ENCODE measurements at places on chromosomes 7 and 10.

GRCh38 chr7:17448479-17449423 lies 150.3 kb downstream of the AHR start:
- DNase-seq, result peak; percentile 64

GRCh38 chr10:70293169-70293843 lies 9.5 kb upstream of the NPFFR1 start:
- DNase-seq, result no peak

- DNase-seq, result peak; percentile 68
These were observed 186.2 kb downstream of the MACC1 start for GRCh38 chr7:20030915-20031362.

DNA sequence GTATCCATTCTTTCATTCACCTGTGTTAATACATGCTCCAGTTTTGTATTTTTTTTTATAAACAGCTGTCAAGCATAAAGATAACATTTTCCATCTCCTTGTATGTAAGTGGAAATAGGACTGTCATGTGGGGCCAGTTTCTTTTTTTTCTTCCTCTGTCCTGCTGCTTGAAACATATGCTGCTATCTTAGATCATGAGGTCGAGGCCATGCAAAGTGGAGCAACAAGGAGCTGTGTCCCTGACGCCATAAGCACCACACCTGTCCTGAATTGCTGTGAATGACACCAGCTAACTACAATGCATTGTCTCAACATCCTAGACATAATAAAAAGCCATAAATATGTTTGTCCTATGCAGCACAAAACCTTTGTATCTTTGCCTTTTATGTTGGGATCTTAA lies 37.7 kb upstream of the SLC26A4 start:
- DNase-seq, result no peak

DNA sequence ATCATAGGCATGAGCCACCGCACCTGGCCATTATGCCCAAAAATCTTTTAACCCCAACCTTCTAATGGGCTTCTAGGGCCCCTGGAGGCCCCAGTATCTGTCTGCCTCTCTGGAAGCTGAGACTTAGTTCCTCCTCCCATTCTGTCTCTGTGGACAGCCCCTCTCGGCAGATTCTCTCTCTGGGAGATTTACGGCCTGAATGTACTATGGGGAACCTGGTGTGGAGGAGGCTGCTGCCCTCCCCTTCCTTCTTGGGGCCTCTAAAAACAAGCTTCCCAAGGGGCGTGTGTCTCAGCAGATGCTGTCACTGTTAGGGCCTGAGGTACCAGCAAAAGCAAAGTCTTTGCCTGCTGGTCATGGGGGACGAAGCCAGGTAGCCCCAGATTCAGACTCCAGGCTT lies 35.8 kb upstream of the PRKAR1B start:
- no peak for DNase-seq

GRCh38 chr7:42208572-42208971 lies 28.4 kb downstream of the GLI3 start:
- no peak for DNase-seq

DNA sequence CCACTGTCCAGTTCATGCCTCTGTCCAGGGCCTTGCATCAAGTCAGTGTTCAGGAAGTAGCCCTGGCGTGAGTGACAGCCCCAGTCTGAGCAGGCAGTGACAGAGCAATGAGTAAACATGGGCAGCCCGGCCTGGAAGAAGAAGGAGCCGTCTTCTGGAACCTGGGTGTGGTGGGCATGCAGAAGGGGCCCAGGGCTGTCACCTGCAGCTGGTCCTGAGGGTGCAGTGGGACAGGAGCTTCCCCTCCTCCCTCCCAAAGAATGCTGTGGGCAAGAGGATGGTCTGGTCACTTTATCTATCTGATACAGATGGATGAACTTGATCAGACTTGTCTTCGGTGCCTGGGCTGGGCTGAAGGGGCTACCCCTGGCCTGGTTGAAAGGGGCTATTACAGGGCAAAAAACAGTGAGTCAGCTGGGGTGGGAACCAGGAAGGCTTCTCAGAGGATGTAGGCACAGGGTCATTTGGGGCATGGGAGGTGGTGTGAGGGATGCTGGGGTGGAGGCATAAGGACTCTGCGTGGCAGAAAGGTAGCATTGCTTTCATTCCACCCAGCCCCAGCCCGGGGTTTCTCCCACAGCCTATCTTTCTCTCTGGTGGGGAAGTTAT lies 42.7 kb upstream of the PPIF start:
- peak; percentile 77 for DNase-seq

DNA sequence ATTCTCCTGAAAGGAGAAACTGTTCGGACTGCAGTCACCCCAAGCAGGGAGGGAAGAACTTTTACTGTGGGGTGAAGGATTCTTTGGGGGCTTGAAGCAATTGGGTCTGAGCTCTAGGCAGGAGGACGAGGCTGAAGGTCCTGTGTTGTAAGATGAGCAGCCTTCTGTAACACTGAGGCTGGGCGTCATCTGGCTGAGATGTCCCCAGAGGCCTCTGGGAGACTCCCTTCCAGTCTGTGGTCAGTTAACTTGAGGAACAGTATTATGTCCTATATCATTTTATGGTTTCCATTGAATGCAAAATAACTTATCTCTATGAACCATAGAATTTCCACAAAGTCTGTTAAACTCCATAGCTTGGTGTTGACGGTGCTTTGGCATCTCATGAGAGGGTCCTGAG lies 26.3 kb downstream of the FIGNL1 start:
- DNase-seq, result no peak

DNA sequence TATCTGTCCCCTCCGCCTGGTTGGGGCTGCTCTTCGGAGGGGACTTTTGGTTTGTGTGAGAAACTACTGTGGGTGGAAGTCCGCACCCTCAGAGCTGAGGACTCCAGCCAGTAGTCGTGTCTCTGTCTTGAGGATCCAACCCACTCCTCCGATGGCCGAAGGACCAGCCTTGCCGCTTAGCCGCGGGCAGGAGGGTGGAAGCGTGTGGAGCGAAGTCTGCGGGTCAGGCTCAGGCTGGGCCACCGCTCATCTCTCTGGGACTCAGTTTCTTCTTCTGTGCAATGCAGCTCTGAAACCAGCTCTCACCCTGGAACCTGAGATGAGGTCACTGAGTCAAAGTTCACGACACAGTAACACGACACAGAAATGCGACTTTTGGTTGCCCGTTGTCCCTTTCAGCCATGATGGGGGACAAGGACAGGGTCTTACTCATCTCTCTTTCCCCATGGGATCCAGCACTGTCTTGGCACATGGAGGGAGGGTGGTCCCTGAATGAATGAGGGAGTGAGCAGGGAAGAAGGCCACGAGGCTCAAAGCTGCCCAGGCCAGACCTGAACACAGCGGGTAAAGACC lies 133.3 kb upstream of the PODXL start:
- DNase-seq, result no peak

GRCh38 chr7:37732253-37732652 lies 48.7 kb downstream of the GPR141 start:
- DNase-seq, result no peak

- DNase-seq, result no peak
These were observed 279.2 kb downstream of the THSD7A start for GRCh38 chr7:11552676-11553296.

DNA sequence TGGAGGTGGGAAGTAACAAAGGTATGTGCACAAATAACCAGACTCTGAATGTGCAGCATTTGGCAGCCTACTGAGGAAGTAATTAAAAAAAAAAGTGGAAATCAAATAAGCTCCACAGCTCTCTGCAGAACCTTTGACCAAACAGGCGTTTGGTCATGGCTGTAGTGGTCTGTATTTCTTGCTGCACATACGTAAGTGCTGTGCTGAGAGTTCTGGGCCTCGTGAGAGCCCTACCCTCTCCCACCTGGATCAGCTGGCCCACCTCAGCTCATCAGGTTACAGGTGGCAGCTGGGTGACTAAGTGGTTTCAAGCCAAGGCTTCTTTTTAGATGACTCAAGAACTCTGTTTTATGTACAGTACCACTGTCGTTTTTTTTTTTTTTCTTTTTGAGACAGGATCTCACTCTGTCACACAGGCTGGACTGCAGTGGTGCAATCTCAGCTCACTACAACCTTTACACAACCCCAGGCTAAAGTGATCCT lies 178.2 kb upstream of the KLF6 start:
- DNase-seq, result peak; percentile 36

DNA sequence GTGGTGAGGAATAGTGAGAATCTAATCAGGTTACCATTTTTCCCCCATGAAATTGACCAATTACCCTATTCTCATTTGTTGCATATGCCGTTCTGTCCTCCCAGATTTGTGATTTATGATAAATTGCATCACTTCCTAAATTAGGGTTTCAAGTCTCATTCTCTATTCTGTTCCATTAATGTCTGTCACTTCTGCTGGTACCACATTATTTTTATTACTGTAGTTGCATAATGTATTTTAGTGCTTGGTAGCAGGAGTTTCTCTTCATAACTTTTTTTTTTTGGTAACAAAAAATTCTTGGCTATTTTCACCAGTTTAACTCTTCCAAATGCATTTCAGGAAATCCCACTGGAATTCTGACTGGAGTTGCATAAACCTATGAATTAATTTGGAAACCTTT lies 44.0 kb upstream of the FAM133B start:
- DNase-seq, result no peak

DNA sequence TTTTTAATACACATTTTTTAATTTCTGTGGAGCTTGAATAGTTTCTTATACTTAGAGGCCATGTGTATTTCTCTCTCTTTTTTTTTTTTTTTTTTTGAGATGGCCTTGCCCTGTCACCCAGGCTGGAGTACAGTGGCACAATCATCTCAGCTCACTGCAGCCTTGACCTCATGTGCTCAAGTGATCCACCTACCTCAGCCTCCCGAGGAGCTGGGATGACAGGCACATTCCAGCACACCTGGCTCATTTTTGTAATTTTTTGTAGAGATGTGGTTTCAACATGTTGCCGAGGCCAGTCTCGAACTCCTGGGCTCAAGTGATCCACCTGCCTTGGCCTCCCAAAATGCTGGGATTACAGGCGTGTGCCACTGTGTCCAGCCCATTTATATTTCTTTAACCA lies 64.3 kb downstream of the CDK13 start:
- no peak for DNase-seq

DNA sequence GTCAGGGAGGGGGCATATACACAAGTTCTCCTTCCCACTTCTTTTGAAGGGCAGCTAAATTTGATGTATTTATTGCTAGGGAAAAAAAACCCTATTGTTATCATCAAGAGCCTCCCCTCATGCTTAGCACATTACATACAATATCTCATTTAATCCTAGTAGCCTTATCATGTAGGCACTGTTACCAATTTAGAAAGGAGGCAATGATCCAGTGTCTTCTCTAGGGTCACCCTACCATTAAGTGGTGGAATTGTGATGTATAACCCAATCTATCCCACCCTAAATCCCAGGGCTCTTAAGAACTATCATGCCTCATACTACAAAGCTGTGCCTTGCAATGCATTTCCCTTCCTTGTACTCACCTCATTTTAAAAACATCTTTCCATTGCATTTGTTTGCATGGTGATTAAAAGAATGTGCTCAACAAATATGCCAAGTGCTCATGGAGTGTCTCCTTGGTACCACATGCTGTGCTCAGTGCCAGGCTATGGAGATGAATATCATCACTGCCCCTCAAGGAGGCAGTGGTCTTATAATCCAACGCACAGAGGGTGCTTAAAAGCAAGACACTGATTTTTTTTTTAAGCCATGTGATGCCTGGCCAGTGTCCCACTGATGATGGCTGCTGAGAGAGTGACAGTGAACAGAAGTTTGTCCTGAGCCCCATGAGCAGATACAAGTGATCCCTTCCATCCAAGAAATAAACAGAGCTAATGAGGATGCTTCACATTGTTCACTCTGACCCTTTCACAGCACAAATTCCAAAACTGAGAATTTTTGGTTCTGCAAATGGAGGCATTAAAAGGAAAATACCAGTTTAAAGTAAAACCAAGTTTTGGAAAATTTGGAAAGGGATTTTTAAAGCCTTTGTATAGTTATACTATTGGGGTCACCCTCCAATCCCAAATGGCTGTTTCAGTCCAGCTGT lies 98.2 kb downstream of the SORBS1 start:
- no peak for DNase-seq

DNA sequence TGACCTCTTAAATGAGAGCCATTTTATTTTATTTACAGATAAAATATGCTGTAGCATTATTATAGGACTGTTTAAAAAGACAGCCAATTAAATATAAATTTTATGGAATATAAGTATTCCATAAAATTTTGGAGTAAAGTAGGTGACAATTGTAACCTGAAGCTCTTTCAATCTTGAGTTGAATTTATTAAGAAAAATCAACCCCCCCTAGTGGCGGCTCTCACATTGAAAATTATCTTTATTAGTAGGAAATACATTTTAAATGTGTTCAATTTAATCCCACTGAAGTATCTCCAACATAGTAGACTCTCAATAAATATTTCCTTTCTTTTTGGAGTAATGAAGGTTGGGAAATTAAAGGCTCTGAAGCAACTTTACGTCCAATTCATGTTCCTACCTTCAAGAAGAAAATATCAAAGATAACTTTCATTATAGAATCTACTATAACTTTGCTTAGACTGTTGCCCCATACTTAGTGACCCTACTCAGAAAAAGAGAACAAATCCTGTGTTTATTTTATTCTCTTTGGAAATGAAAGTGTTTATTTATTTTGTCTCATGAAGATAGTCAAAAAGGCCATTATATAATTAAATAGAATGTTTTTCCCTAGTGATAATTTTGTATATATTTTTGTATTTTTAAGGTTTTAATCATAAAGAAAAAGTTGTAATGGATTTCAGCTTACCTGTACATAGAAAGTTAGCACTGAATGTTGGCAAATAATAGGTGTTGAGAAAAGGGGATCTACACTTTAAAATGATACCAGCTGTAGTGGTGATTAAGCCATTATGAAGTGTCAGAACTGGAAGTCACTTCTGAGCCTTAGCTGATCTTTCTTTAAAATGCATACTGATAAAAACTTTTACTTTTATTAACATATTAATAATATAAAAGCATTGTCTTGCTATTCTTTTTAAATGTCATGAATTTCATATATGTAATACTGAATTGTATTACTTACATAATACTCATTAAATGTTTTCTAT lies 3.3 kb downstream of the AHR start:
- DNase-seq, result peak; percentile 54

DNA sequence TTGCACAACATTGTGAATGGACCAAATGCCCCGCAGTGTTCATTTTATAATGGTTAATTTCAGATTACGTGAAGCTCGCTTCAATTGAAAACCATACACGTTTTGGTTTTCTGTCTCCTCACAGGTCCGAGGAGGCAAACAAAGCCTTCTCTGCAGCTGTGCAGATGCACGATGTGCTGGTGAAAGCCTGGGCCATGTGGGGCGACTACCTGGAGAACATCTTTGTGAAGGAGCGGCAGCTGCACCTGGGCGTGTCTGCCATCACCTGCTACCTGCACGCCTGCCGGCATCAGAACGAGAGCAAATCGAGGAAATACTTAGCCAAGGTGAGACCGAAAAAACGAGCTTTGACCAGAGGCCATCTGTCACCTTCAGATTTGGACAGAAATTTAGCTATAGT lies 110.3 kb downstream of the TRRAP start:
- DNase-seq, result no peak

Measured in PC-9 (cell line).